Fibroblast of lung (primary cell): ENCODE measurements at places on chromosomes 1 and 21. TPM values are rescaled to one million over a fixed set of nuclear protein-coding genes. Genes with fewer than 3 reads are reported as not detected.

The THEM5 gene
- total RNA-seq = not detected in 2 replicates

- no peak for DNase-seq
Measured at GRCh38 chr1:4935807-4936206, 281.4 kb downstream of the AJAP1 start.

DNA sequence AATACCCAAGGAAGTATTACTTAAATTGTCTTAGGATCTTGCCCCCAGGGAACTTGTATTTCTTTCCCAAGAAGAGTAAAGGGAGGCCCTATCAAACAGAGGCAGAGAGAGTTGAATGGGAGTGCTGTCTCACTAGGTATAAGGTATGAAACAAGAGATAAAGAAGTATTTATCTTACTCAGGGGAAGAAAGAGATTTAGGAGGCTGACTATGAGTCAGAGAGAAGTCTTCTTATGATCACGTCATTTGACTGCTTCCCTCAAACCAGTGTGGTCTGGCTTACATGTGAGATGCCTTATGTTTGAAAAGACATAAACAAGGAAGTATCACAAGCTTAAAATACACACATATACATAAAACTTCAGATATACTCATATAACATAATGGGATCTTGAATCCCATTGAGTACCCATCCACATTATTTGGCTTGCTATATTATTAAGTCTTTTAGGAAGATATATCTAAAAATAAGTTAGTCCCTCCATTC, 29.6 kb downstream of the DUSP10 start:
- peak; percentile 97 for DNase-seq

- DNase-seq = no peak
Measured at GRCh38 chr1:16224472-16224871, 12.0 kb upstream of the ARHGEF19 start.

DNA sequence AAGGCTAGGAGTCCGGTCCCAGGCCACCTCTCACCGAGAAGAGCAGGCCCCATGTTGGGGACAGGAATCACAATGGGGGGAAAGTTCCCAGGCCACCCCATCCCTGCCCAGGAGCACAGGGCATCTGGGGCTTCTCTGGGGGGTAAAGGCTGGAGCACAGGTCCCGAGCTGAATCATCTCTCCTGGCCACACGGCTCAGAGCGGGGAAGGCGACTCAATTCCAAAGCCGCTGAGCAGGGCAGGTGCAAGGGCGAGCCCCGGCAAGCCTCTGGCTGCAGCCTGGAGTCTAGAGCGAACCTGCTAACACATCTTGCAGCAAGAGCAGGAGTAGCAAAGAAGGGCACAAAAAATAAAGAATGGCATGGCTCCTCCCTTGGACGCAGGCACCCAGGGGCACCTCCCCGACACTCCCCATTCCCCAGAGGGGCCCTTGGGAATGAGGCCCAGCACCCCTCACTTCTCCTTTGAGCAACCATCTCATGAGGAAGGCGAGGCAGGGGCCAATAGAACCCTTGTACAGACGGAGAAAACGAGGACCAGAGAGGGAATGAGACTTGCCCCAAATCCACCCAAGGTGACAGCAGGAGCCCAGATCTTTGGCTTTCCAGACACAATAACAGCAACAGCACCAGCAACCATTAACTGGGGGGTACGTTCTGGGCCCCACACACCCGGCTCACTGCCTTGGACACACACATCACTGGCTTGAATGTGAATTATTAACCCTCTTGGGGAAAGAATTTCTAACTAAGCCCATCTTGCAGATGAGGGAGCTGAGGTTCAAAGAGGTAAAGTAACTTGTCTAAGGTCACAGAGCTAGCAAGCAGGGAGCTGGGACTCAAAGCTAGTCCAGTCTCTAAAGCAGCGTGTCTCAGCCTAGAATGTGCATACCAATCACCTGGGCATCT, 20.7 kb upstream of the ALDH4A1 start:
- no peak for DNase-seq
